ENCODE measurements at places on chromosomes 16 and 17.

- no peak for DNase-seq
These were observed 808 bp upstream of the BAHCC1 start for GRCh38 chr17:81394377-81394920.

DNA sequence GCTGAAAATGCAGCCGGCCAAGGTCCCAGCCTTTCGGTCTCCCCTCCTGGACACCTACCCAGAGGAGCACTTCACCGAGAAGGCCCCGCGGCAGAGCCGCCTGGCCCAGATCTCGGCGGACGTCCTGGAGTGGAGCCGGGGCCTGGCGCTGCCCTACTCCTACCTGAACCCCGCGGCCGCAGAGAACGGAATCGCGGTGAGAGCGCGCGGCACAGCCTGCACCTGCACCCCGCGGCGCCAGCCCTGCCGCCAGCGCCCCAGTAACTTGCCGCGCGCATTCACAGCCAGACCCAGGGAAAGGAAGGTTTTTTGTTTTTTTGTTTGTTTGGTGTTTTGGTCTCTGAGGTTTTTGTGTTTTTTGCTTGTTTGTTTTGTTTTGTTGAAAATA is 15.2 kb downstream of the ALOX12B start:
- no peak for DNase-seq

DNA sequence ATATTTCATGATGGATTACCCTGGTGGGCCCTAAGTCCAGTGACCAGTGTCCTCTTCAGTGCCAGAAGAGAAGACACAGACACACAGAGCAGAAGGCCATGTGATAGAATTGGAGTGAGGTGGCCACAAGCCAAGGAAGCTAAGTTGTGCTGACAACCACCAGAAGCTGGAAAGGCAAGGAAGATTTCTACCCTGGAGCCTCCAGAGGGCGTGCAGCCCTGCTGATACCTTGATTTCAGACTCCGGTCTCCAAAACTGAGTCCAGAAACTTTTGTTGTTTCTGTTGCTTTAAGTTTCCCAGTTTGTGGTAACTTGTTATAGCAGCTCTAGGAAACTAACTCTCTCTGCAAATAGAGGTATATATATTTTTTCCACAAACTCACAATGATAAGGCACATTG is 396.6 kb upstream of the ASIC2 start:
- DNase-seq: no peak

DNA sequence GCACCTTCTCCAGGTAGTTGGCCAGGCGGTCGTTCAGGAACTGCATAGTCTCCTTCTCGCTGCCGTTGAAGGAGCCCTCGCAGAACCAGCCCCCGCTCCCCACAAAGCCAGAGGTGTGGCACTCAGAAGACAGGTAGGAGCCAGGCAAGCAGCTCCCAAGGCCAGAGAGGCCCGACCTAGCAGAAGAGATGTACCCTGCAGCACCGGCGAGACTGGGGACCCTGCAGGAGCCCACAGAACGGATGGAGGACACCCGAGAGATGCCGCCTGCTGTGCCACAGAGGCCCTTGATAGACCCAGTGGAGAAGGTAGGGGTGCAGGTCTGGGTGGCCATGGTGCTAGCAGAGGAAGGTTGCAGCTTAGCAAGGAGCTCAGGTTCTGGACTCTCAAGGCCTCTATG is at the start of gene KRT36:
KRT36 (minus strand) TSS at position 380 of the 400 bp plus-strand sequence; CDS start at position 334, 46 bp downstream.
- no peak for DNase-seq

- peak; percentile 44 for DNase-seq
These were observed 113.2 kb downstream of the SOX9 start for GRCh38 chr17:72233986-72234385.

DNA sequence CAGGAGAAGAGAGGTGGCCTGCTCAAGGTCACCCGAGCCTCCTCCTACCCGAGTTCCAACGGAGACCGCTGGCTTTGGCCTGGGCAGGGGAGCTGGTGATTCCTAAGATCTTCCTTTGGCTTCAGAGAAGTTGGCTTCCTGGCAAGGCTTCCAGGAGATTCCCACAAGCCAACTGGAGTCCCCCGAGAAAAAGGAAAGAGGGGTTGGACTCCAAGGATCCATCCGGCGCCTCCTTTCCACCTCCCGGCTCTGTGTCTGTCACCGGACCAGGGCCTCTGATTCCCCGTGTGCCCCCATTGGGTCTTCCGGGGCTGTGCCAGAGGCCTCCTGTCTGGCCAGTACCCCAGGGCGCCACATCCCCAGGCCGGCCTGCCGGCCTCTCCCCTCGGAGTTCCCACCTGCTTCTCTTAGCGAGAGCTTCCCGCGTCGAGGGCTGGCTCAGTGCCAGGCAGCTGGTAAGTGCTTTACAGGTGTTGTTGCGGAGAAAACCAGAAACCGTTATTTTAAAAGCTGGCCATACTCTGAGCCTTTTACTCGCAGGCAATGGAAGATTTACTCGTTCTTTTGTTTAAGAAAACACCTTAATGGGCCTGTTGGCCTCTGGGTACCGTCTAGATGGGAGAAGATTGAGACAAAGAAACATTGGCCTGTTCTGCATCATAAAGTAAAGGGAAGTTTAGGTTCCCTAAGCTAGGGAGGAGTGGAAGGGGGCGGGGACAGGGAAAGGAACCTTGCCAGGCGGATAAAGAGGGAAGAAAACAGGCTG is 258.4 kb upstream of the SDK2 start:
- DNase-seq: no peak

DNA sequence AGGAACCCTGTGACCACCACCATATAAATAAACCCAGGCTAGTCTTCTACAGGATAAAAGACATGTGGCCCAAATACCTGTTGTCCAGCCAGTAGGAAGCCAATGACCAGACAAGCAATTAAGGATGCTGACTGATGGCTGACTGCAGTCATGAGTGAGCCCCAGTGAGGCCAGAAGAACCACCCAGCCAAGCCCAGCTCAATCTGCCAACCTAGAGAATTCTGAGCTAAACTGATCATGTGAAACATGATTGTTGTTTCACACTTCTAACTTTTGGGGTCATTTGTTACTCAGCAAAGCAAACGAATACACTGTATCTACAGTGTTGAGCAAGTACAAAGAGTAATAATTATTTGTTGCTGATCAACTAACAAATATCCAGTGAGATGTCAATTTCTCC is 86.4 kb downstream of the DNAH3 start:
- DNase-seq: no peak

DNA sequence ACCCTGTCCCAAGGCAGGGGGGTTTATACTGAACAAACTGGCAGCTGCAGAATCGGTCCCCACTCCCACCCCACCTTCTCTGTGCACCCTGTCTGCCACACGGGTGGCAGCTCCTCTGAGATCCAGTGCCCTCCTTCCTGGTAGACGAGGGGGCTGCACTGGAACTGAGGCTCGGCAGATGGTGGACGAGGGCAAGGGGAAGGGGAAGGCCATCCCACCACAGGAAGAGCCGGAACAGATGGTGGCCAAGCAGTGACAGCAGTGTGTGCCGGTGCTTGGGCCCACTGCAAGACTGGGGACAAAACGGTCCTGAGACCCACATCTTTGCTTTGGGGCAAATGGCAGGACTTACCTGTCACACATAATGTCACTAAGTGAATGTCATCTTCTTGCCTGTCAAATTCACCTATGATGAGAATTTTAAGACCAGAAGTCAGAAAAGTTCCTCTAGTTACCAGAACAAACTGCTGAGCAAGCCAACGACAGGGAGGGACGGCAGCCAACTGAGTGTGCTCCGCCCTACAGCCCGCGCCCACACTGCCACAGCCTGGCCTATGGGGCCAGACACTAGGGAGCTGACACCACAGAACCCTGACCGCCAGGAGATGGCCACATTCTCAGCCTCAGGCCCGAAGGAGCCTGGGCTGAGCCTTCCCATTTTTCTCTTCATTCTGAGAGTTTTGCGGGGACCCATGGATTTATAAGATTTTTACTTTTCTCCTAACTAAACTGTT is 14.4 kb downstream of the NTAN1 start:
- peak; percentile 69 for DNase-seq

DNA sequence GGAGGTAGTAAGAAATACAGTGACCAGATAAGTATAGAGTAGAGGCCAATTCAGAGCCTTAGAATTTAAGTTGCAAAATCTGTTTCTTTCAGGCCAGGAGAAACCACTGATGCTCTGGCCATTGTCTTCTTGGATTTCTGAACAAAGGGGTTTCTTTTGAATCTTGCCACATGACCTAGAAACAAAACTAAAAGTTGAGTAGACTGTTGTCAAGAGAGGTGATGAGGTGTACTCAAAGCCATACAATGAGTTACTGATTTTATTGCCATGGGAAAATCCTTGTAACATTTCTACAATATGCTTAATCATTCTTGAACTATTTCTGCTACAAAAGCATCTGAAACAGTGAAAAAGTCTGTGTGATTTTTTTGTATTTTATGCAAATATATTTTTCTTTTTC is 881.3 kb downstream of the CDH11 start:
- no peak for DNase-seq

DNA sequence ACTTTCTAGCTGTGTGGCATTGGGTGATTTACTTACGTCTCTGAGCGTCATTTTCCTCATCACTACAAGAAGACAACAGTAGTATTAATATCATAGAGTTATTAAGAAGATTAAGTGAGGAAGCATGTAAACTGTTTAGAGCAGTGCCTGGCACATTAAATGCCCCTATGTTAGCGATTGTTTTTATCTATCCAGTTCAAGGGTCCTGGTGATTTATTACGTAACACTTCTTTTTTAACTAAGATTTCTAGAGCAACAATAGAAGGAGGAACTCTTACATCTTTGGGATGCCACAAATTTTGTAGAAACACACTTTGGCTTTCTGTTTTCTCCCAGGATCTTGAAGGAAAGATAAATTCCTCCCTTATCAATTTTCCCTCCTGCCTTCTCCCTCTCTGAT is 3.3 kb upstream of the GAS7 start:
- no peak for DNase-seq

- no peak for DNase-seq
These were observed 6.1 kb upstream of the TNRC6C start for GRCh38 chr17:77952368-77952767.

DNA sequence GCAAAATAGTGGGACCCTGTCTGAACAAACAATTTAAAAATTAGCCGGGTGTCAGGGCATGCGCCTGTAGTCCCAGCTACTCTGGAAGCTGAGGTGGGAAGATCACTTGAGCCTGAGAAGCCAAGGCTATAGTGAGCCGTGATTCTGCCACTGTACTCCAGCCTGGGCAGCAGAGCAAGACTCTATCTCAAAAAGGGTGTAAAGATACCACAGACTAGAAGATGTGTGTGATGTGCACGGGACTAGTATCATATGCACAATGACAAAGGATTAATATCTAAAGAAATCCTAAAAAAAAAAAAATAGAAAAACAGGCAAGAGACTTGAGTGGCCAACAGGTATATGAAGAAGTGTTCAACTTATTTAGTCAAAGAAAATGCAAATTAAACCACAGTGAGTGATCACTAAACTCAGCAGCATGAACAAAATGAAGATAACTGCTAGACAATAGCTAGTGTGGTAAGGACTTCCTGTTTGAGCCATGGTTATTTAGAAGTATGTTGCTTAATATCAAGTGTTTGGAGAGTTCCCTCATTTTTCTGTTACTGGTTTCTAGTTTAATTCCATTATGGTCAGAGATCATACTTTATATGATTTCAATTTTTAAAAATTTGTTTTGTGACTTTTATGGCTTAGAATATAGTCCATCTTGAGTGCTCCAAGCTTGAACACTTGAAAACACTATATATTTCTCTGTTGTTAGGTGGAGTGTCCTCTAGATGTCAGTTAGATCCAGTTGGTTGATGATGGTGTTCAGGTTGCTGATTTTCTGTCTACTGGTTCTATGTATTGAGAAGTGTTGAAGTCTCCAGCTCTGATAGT is 14.7 kb upstream of the SLX4 start:
- DNase-seq: no peak

- DNase-seq: peak; percentile 99
These were observed 5.4 kb downstream of the PGS1 start for GRCh38 chr17:78383725-78384471.

- no peak for DNase-seq
These were observed 6.6 kb downstream of the C16orf95 start for GRCh38 chr16:87310610-87311009.

GRCh38 chr17:81737947-81738800 is 26.1 kb downstream of the SLC25A10 start:
- DNase-seq: no peak

- DNase-seq: no peak
These were observed 1.2 kb downstream of the BCAR1 start for GRCh38 chr16:75250089-75250808.

DNA sequence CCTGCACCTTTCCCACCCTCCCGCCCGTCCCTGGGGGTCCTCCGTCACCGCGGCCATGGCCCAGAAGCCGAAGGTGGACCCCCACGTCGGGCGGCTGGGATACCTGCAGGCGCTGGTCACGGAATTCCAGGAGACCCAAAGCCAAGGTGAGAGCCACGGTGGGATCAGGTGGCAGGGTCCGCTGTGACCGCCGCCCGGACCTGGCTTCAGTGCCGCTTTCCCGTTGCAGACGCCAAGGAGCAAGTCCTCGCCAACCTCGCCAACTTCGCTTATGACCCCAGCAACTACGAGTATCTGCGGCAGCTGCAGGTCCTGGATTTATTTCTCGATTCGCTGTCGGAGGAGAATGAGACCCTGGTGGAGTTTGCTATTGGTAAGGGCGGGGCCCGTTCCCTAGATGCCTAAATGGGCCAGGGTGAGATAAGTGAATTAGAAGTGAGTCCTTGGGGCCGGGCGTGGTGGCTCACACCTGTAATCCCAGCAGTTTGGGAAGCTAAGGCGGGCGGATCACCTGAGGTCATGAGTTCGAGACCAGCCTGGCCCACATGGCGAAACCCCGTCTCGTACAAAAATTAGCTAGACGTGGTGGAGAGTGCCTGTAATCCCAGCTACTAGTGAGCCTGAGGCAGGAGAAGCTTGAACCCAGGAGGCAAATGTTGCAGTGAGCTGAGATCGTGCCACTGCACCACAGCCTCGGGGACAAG is 617 bp downstream of the ARMC7 start:
- no peak for DNase-seq

- no peak for DNase-seq
These were observed 47.2 kb downstream of the MARCHF10 start for GRCh38 chr17:62760945-62761267.

DNA sequence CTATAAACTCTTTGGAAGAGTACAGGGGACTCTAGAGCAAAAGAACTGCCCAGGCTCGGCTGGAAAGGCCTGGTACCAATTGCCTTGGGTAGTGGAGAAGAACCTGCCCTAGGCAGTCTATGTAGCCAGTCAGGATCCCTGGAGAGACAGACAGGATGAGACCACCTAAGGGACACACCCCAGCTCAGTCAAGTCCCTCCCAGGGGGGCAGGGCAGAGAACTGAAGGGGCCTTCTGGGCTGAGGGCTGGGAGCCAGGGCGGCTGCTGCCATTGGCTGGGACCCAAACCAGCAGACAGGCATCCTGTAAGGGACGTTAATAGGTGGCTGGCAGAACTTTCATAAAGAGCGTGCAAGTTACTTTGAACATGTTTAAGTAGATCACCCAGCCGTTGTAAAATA is 12.8 kb upstream of the SLC38A8 start:
- DNase-seq: no peak

GRCh38 chr16:10151718-10152117 is 30.5 kb downstream of the GRIN2A start:
- no peak for DNase-seq

DNA sequence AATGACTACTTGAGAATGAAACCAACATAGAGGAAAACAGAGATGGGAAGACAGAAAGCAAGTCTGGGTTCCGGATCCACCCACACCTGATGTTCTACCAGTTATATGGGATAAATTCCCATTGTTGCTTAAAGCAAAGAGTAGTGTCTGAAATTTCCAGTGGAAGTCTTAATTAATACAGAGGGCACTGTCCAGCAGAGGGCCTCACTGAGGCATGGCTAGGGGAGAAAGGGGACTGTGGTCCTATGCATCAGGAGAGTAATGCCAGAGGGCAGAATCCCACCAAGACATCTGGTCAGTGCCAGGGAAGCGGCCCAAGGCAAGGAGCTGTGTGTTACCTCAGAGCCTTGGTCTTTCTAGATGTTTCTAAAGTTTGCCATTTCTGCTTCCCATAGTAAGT is 7.5 kb upstream of the UMOD start:
- DNase-seq: no peak

- DNase-seq: peak; percentile 59
These were observed 162.5 kb downstream of the PRKCA start for GRCh38 chr17:66464921-66465320.

Data from fibroblast of villous mesenchyme (primary cell).